ENCODE measurements at places on chromosomes 6 and 20.

- no peak for DNase-seq
Observed at GRCh38 chr20:40703975-40704530, 15.0 kb upstream of the MAFB start.

DNA sequence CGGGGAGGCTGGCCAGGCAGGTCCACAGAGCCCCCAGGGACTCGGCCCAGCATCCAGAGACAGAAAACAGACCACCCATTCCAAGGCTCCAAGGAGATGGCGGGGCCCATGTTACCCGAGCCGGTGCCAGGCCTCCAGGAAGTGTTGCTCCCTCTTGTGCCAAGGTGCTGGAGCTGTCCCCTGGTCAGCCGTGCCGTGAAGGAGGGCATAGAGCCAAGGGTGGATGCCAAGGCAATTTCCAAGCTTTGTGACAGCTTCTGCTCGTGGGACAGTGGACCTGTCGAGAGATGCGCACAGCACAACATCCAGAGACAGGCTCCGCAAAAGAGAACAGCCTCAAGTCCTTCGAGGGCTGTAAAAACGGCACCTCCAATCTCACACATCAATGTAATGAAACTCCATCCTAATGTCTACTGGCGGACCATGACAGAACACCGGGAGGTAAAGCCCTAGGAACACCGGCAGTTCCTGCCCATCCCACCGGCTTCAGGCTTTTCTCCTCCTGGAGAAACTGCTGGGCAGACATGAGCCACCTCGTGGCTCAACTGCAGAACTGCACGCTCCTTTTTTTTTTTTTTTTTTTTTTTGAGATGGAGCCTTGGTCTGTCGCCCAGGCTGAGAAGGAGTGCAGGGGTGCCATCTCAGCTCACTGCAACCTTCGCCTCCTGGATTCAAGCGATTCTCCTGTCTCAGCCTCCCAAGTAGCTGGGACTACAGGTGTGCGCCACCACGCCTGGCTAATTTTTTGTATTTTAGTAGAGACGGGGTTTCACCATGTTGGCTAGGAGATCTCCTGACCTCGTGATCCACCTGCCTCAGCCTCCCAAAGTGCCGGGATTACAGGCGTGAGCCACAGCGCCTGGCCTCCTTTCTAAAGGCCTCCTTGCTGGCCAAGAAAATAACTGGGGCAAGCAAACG is 30.9 kb upstream of the AVP start:
- DNase-seq: peak; percentile 68

- no peak for DNase-seq
Observed at GRCh38 chr6:161073930-161074329, 82.4 kb downstream of the MAP3K4 start.

DNA sequence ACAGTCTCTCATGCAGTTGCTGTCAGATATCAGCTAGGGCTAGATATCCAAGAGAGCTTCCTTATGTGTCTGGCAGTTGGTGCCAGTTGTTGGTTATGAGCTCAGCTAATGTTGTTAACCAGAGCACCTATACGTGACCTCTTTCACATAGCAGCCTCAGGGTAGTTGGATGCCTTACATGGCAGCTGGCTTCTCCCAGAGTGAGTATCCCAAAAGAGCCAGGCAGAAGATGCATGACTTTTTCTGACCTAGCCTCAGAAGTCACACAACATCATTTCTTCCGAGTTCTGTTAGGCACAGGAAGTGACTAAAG is 175.7 kb downstream of the VEGFA start:
- DNase-seq: no peak

DNA sequence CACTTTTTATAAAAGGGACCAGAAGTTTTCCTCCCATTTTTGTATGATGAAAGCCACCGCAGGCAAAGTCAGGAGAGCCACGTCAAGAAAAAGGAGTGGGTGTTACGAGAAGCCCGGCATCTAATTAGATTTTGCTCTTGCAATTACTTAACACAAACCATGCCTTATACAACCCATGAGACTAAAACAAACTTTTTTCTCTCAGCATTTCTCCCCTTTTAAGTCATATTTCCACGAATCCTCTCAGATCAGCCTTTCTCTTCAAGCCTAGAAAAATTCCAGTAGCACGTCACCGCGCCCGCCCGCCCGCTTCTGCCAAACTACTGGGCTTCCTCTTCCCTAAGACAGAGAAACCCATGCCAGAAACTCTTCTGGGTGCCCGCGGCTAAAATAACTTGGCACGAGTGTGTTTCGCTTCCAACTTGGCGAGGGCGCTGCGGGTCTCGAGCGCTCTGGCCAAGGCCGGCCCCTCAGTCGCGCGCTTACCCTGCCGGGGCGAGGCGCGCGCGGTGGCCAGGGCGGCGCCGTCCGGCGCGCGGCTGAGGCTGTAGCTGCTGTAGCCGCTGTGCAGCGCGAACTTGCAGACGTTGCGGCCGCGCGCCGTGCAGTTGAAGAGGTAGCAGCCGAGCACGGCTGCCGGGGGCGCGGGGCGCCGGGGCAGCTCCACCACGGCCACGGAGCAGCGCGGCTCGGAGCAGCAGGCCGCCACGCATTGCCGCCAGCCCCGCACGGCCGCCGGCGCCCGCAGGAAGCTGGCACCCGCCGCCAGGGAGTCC is 1.0 kb downstream of the LRP11 start:
- DNase-seq: no peak

All from GM18507 (cell line).